ENCODE measurements at places on chromosomes 12 and 14.

DNA sequence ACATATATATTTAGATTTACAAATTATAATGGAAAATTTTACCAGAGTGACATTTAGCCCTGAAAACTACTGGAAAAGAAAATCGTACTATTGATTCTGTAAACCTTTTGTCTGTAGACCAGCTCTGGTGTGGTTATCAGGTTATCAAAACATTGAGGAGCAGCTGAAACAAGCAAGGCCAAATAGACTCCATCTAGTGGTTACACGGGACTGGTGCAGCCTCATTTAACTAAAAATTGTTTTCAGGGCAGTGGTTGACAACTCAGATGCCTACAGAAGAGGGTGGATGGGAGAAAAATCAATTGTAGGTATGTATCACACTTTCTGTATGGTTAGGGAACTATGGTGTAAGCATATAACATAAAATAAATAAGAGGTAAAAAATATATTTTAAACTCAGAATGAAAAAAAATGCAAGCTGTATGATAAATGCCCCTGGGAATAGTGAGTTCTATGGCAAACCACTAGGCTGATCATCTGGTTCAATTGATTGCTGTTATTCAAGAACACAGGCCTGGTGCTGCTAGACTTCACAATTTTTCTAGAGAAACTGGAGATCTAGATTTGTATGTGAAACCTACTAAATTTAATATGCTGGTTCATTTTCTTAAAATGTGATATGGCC lies 51.2 kb downstream of the ACSS3 start:
- no peak for DNase-seq

DNA sequence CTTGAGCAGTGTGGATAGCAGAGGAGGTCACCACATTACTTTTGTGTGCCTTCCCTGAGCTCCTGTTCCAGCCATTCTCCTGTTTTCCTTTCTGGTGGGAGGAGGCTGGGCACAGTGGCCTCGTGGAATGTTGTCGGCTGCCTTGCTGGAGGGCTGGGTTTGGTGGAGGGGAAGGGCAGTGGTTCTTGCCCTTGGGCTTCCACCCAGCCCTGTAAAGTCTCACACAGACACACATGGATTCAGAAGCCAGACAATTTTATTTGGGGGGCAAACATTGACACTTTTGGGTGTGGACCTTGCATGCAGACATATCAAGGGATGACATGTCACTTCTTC lies 866 bp downstream of the NPFF start:
- no peak for DNase-seq

DNA sequence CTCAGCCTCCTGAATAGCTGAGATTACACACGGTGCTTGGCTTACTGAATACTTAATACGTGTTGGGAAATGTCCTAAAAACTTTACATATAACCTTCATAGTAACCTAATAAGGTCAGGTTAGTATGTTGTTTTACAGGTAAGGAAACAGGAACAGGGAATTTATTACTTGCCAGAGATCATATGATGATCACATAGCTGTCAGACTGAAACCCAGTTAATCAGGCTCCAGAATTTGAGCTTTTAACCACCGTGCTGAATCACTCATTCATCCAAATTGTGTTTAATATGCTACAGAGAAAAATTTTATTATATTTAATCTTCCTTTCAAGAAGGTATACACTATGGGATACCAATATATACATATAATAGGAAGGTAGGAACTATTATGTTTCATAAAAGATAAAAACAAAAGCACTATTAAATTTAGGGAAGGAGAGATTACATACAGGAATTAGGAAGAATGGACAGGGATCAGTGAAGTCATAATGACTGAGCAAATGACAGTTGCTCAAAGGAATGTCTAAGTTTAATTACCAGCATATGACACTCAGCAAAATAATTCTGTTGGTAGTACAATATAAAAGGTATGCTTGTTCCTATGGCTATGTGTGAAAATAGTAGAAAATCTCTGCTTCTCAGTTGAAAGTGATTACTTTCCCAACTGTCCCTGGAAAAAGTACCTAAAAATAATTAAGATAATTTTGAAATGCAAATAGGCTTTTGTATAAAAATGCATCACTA lies 59.3 kb downstream of the HEATR5A start:
- no peak for DNase-seq

DNA sequence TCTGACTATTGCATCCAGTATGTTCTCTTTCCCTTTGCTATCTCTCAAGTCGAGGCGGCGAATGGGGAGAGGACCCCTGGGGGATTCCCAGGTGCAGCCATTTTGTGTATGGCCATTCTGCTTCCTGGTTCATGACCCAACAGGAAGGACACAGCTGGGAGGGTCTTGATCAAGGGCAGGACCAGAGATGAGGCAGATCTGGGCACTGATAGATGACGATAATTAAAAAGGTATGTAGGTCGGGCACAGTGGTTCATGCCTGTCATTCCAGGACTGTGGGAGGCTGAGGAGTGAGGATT lies 73.9 kb downstream of the EID3 start:
- no peak for DNase-seq

GRCh38 chr12:11542599-11542998 lies 106.9 kb upstream of the ETV6 start:
- DNase-seq: no peak

GRCh38 chr14:104699426-104699748 lies 10.0 kb downstream of the INF2 start:
- no peak for DNase-seq

DNA sequence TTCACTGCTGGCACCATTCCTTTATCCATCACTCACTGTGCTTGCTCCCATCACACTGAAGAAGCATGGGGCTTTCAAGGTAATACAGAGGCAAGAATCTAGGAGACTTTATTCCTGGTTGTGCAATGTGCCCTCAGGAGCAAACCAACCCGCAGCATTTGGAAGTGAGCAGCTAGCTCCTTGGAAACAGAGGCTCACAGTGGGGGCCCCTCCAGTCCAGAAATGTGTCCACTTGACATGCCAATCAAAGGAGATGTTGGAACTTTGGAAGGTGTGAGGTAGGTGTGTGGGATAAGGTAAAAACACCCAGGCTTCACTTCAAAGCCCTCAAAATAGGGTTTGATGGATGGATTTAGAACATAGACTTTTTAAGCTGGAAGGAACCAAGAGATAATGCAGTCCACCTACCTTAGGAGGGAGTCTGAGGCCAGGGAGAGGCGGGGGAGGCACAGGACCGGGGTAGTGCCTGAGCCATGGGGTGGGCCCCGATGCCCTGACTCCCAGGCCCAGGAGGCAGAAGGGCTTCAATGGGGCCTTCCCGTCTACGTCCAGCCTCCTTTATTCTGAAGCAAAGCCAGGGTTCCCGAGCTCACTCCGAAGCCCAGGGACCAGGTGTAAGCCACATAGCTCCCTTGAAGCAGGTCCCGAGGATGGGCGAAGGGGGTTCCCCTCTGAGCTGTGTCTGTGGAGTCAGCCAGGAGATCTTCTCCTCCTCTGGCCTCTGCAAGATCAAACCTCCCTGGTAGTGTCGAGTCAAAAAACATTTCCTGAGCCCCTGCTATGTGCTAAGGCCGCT lies 17.6 kb upstream of the BCL11B start:
- DNase-seq: no peak

GRCh38 chr12:86903159-86903558 lies 647.0 kb upstream of the MGAT4C start:
- no peak for DNase-seq

GRCh38 chr12:126243814-126244440 lies 1178.7 kb downstream of the AACS start:
- no peak for DNase-seq

All from T-helper 1 cell (primary cell).